Stimulated activated CD4-positive, alpha-beta T cell treated with anti-CD3 and anti-CD28 coated beads, Interleukin-12 subunit alpha, Interleukin-12 subunit beta, amount 100 ng/mL, for 24 hours (primary cell): ENCODE measurements at places on chromosomes 5 and 9.

DNA sequence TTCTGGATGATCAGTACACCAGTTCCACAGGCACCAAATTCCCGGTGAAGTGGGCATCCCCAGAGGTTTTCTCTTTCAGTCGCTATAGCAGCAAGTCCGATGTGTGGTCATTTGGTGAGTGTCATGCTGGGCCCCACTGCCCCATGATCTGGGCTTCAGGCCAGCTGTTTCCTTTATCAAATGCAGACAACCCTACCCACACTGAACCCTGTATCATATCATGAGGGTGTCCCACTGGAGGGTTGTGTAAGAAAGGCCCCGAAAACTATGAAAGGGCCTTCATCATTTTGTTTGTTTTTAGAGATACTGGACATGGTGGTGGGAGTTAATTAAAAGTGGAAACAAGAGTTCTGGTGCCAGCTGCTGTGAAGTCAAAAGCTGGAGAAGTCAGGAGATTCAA is 20.0 kb upstream of the CYFIP2 start:
- no peak for DNase-seq

GRCh38 chr5:130884023-130884422 is 281.0 kb downstream of the HINT1 start:
- DNase-seq, result no peak

- no peak for DNase-seq
Measured at GRCh38 chr5:74148321-74148720, 492.2 kb downstream of the ENC1 start.

- no peak for DNase-seq
Measured at GRCh38 chr5:1999794-2000193, 117.1 kb upstream of the IRX4 start.

- no peak for DNase-seq
Measured at GRCh38 chr9:91494751-91495150, 71.1 kb upstream of the NFIL3 start.
